Stimulated activated CD8-positive, alpha-beta memory T cell treated with anti-CD3 and anti-CD28 coated beads, Interleukin-7, amount 100 ng/mL, for 1 hour (primary cell): ENCODE measurements at places on chromosomes 4 and X.

DNA sequence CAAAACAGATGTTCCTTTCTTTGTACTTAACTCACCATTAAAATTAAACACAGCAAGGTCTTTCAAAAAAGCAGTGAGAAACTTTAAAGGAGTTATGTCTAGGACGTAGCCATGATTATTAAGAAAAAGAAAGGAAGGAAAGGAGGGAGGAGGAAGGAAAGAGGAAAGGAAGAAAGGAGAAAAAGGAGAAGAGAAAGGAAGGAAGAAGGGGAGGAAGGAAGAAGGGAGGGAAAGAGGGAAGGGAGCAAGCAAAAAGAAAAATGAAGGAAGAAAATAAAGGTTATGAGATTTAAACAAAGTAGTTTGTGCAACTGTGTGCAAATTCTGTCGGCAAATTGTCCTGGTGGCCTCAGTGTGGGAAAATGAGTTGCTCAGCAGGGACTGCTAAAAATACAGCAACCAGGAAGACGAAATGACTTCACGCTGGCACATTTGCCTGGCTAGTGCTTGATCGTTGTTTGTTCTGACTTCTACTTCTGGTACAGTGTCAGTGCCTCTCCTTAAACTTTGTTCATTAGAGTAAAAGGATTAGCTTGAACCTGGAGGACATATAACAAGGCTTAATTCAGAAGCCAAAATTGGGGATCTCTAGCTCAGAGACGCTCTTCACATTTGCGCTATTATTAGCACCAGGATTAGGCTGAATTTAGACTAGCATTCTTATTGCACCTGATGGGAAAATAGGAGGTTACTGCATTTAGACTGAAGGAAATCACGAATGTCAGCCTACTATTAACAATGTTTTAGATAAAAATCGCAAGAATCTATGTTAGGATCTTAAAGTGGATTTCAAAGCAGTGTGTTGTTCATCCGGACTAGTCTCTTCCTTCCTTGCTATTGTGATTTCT is 81.2 kb downstream of the DCK start:
- no peak for DNase-seq

GRCh38 chr4:128290526-128290925 is 2.9 kb upstream of the PGRMC2 start:
- DNase-seq, result no peak

DNA sequence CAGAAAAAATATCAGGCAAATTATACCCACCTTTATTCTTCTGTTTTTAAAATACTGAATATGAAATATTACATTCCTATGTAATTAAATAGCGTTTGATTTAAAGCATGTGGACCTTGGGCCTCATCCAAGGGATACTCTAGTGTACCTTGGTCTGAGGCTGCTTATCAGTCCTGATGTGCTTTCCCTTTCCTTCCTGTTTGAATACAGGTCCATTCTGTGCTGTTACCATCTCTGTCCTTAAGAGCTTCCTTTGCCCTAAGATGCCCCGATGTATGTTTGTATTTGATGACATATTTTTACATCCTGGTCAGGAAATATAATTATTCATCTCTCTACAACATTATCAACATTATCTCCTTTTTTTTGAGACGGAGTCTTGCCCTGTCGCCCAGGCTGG is 24.1 kb downstream of the FAT4 start:
- DNase-seq, result no peak

DNA sequence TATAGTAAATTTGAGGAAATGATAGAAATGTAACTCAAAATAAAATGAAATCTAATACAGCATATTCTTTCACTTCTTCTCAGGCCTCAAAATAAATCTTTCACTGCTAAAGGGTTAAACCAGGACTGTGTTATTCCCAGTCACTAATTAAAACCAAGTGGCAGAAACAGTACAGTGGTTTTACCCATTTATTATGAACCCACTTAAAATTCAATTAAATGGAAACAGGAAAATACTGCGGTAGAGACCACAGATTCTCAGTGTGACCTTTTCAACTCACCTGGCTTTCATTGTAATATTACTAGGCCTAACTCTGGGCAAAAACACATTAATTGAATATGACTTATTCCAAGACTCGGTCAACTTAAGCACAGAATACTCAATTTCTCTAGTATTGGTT is 176.5 kb upstream of the DKK2 start:
- no peak for DNase-seq

- DNase-seq, result no peak
Measured at GRCh38 chr4:178165951-178166308, 723.7 kb upstream of the AGA start.

GRCh38 chr4:138938366-138938690 is 77.3 kb upstream of the NOCT start:
- no peak for DNase-seq

DNA sequence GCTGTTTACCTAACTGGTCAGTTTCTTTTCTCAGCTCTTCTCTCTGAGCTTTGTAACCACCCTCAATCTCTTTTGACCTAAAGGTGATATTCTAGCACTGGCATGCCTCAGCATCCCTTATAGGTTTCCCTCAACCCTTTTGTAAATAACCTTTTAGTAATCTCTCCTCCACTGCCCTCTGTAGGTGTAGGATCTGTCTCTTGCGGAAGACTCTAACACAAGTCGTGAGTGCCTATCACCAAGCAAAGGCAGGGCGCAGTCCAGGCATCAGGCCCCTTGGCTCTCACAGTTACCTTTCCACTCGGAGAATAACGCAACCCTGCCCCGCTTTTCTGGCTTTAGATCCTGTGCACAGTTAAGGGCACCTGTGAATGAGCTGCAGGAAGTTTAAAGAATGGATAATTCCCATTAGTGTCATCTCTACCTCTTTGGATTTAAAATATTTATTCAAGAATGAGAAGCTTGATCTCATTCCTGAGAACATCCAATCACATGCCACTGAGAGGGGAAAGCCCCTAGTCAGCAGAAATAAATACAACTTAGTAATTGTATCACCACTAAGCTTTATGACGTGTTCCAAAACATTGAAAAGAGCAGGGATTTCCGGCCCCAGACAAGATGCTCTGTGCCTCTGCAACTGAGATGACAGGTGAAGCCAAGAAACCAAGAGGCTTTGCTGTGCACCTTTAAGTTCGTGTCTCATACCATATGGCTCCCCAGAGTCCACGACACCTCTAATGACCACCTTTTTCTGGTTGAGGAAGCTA is 58.8 kb downstream of the SPINK2 start:
- no peak for DNase-seq

DNA sequence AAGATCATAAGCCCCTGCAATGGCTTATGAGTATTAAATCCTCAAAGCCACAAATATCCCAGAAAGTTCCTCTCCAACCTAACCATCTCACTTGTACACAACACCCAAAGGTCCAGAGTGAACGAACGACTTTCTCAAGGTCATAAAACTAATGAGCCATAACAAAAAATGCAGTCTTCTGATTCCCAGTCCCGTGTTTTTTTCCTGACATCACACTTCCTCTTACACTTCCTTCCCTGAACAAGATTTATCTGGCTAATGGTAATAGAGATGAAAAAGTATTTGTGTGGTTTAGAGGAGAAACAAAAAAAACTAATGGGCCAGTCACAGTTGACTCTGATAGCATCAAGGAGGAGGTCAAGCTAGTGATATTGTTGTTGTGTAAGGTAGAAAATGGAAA is 99.5 kb upstream of the KLHL13 start:
- no peak for DNase-seq
